Stimulated activated naive B cell treated with anti-CD40 and anti-IgM and Interleukin-4, amounts not matched to agents 10 μg/mL and 1 μg/mL and 100 μg/mL, for 72 hours (primary cell): ENCODE measurements at places on chromosomes 7 and 10.
A peak's percentile ranks its signal among the peaks of the same experiment; 100 is the strongest.

DNA sequence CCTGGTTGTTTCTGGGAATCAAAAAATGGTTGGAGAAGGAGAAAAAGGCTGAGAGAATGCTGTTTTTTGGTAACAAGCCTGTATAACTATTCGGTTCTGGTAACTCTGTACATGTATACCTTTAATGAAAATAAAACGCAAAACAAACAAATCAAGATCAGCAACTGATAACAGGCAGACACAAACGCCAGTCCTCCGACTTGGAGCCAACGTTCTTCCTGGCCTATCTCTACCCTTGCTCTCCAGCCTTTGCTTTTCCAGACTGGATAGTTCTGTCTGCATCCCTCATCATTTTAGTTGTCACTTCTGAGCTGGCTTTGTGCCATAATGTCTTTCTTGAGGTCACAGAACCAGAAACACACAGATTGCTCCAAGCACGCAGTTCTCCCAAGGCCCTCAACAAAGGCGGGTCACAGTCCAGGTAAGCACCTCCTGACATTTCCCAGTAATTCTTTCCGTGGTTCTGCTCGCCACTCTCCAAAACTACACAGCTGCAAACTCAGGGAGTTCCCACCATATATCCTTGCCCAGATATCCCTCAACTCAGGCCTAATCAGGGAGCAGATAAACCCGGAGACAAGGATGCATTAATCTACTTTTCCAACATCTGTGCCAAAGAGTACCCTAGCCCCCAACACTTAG lies 20.2 kb downstream of the HIP1 start:
- H3K27ac ChIP-seq: no peak overlapping the region
- H3K4me3 ChIP-seq: no peak overlapping the region
- H3K4me1 ChIP-seq: peaks cover 9% of the 10 kb centered on the region
- H3K27me3 ChIP-seq: no peaks in the 10 kb centered on the region

GRCh38 chr7:46317256-46317655 lies 396.2 kb upstream of the IGFBP3 start:
- H3K27ac ChIP-seq: no peak overlapping the region
- H3K27me3 ChIP-seq: no peaks in the 10 kb centered on the region
- no peak overlapping the region for H3K4me3 ChIP-seq
- no peaks in the 10 kb centered on the region for H3K36me3 ChIP-seq
- DNase-seq: no peak

DNA sequence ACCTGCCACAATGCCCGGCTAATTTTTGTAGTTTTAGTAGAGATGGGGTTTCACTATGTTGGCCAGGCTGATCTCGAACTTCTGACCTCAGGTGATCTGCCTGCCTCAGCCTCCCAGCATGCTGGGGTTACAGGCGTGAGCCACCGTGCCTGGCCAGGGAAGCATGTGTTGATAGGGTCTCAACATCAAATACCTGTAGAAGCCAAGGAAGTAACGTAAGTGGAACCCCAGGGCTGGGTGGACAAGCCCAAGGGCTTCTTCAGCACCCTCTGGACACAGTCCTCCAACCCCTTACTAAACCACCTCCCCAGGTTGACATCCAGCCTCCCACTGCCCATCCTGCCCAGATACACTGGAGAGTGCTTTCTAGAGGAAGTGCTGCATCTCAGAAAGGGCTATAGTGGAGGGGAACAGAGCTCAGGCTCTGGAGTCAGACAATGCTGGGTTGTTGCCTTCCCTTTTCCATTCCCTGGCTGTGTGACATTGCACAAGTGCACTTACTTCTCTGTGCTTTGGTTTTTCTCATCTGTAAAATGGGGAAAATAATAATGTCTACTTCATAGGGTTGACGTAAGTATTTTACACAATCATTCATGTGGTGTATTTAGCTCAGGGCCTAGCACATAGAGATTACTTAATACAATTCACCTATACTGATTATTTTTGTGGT lies 73.9 kb upstream of the KAT6B start:
- no peak for DNase-seq
- H3K4me1 ChIP-seq: peaks cover 24% of the 10 kb centered on the region
- no peak overlapping the region for H3K4me3 ChIP-seq
- H3K27ac ChIP-seq: no peak overlapping the region
- no peaks in the 10 kb centered on the region for H3K27me3 ChIP-seq

DNA sequence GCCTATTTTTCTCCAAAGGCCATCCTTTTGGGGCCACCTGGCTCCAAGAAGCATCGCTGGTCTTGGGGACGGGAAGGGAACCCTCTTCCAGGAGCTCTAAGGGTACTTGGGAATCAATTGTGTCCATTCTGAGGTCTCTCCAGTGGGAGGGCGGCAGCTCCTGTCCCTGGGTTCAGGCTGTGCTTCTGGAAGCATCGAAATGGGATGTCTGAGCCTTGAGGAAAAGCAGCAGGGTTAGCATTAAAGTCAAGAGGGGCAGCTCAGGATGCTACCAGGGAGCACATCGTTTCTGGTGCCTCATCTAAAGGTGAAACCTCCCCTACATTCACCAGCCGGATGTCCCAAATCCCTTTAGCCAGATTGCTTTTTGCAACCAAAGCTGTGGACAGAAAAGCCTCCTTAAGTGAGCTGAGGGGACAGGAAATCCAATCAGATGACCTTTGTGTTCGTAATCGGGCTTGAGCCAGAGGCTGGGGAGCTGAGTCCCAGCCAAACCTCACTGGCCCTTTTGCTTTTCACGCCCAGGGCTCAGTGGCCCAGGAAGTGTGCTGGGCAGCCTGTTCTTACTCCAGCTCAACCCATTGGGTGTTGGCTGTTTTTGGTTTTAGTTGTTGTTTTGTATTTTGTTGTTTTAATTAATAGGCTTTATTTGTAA lies 88.8 kb upstream of the ANLN start:
- H3K27me3 ChIP-seq: no peaks in the 10 kb centered on the region
- DNase-seq: no peak

- H3K27ac ChIP-seq: no peak overlapping the region
- H3K36me3 ChIP-seq: no peaks in the 10 kb centered on the region
- no peak for DNase-seq
- no peak overlapping the region for H3K4me3 ChIP-seq
- peaks cover 25% of the 10 kb centered on the region for H3K4me1 ChIP-seq
- no peaks in the 10 kb centered on the region for H3K27me3 ChIP-seq
Measured at GRCh38 chr7:148903504-148903903, 19.4 kb upstream of the EZH2 start.

DNA sequence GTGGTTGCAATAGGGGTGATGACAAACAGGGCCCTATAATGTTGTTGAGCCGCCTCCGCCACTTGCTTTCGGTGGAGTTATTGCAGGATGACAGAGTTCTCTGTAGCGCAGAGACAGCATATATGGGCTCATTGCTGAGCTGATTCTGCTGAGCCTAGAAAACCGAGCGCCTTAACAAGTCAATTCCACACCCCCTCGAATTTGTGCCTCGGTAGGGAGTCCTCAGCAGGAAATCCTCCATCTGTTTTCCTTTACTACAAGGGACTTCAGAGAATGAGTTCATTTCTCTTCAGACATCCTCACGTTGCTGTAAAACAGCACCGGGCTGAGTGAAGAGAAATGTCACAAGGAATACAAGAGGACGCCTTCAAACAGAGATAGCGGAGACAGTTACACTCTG lies 90.7 kb upstream of the KIAA1217 start:
- H3K36me3 ChIP-seq: no peaks in the 10 kb centered on the region
- no peak overlapping the region for H3K4me3 ChIP-seq
- no peak for DNase-seq
- H3K27ac ChIP-seq: no peak overlapping the region

DNA sequence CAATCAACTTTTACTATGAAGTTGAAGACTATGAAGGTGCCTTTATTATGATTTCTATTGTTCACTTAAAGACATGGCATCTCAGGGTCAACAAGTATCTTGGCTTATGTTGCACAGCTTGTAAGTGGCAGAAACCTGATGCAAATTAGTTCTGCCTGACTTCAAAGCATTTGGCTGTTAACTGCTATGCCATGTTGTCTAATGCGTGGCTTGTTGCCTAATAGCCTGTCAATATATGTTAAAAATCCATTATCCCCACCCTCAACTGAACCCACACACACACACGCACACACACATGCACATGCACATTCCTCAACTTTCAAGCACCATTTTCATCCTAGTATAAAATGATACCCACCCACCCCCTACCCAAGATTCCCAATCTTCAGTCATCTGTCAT lies 217.1 kb downstream of the NRG3 start:
- H3K27me3 ChIP-seq: no peaks in the 10 kb centered on the region
- no peaks in the 10 kb centered on the region for H3K4me1 ChIP-seq
- no peaks in the 10 kb centered on the region for H3K36me3 ChIP-seq
- no peak overlapping the region for H3K27ac ChIP-seq
- H3K4me3 ChIP-seq: no peak overlapping the region
- no peak for DNase-seq

- H3K27ac ChIP-seq: no peak overlapping the region
- no peak for DNase-seq
- no peaks in the 10 kb centered on the region for H3K27me3 ChIP-seq
Measured at GRCh38 chr7:109261781-109262180, 692.1 kb downstream of the DNAJB9 start.

GRCh38 chr10:56895306-56895705 lies 534.2 kb upstream of the ZWINT start:
- DNase-seq: no peak
- H3K27me3 ChIP-seq: no peaks in the 10 kb centered on the region
- H3K4me1 ChIP-seq: no peaks in the 10 kb centered on the region

GRCh38 chr7:5212633-5213285 lies 22.7 kb downstream of the WIPI2 start:
- peaks cover 60% of the 10 kb centered on the region for H3K4me1 ChIP-seq
- H3K27me3 ChIP-seq: no peaks in the 10 kb centered on the region
- DNase-seq: no peak
- peaks cover 61% of the 10 kb centered on the region for H3K36me3 ChIP-seq
- H3K4me3 ChIP-seq: no peak overlapping the region

GRCh38 chr10:56975513-56975912 lies 614.5 kb upstream of the ZWINT start:
- no peaks in the 10 kb centered on the region for H3K36me3 ChIP-seq
- no peaks in the 10 kb centered on the region for H3K4me1 ChIP-seq
- H3K27ac ChIP-seq: no peak overlapping the region
- DNase-seq: no peak

DNA sequence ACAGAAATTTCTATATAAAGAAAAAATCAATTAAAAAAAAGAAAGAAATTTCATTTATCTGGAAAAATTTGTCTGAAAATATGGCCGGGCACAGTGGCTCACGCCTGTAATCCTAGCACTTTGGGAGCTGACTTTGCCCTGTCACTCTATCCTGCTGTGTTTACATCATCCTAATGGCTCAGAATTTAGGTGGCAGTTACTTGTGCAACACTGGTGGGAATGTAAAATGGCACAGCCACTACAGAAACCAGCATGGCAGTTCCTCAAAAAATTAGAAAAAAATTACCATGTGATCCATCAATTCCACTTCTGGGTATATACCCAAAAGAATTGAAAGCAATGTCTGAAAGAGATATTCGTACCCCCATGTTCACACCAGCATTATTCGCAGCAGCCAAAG lies 405.2 kb upstream of the AUTS2 start:
- peaks cover 21% of the 10 kb centered on the region for H3K4me1 ChIP-seq
- no peaks in the 10 kb centered on the region for H3K27me3 ChIP-seq
- H3K36me3 ChIP-seq: peaks cover 1% of the 10 kb centered on the region

- no peak overlapping the region for H3K27ac ChIP-seq
- no peaks in the 10 kb centered on the region for H3K4me1 ChIP-seq
- DNase-seq: no peak
- H3K4me3 ChIP-seq: no peak overlapping the region
Measured at GRCh38 chr7:96157856-96158255, 164.0 kb downstream of the SLC25A13 start.

DNA sequence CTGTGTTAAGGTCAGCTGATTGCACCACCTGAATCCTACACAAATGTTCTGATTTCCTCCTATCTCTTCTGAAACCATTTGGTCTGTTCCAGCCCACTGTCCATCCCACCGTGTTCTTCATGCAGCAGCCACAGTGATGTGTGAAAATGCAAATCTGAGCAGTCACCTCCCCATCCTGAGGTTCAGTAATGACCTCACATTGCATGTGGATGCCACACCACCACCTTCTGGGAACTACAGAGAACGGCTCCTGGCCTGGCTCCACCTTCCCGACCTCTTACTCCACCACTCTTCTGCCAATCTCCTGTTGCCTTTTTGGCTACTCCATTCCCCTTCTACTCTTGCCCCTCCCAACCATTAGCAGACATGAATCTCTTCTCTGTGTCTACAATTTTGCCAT lies 244.4 kb downstream of the TNS3 start:
- no peak overlapping the region for H3K27ac ChIP-seq
- no peaks in the 10 kb centered on the region for H3K27me3 ChIP-seq
- no peaks in the 10 kb centered on the region for H3K4me1 ChIP-seq
- no peak overlapping the region for H3K4me3 ChIP-seq
- H3K36me3 ChIP-seq: peaks cover 35% of the 10 kb centered on the region

- H3K27me3 ChIP-seq: no peaks in the 10 kb centered on the region
- H3K36me3 ChIP-seq: no peaks in the 10 kb centered on the region
- DNase-seq: no peak
- no peaks in the 10 kb centered on the region for H3K4me1 ChIP-seq
Measured at GRCh38 chr10:131132681-131133080, 178.8 kb downstream of the TCERG1L start.

DNA sequence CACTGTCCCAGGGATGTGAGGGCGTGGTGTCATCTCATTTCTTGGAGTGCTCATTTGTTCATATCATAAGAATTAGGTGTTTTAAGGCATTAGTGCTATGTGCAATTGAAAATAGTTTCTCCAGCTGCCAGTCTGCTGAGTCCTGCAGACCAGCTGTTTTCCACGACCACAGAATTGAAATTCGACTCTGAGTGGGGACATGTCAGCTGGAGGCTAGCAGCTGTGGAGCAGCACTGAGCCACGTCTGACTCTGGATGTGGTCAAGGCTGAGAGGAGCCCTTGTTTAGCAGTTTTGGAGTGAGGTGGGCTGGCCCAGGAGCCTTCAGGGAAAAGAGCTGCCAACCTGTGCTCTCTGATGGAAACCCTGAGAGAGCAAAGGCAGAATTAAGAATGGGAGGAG lies 156.3 kb upstream of the GRB10 start:
- peak overlapping the region; percentile 33 for H3K27ac ChIP-seq
- H3K36me3 ChIP-seq: no peaks in the 10 kb centered on the region
- peaks cover 13% of the 10 kb centered on the region for H3K27me3 ChIP-seq
- no peak overlapping the region for H3K4me3 ChIP-seq

GRCh38 chr7:122831436-122831835 lies 54.8 kb downstream of the CADPS2 start:
- no peaks in the 10 kb centered on the region for H3K27me3 ChIP-seq
- H3K27ac ChIP-seq: no peak overlapping the region
- no peaks in the 10 kb centered on the region for H3K4me1 ChIP-seq
- H3K36me3 ChIP-seq: no peaks in the 10 kb centered on the region
- no peak overlapping the region for H3K4me3 ChIP-seq
- DNase-seq: no peak

DNA sequence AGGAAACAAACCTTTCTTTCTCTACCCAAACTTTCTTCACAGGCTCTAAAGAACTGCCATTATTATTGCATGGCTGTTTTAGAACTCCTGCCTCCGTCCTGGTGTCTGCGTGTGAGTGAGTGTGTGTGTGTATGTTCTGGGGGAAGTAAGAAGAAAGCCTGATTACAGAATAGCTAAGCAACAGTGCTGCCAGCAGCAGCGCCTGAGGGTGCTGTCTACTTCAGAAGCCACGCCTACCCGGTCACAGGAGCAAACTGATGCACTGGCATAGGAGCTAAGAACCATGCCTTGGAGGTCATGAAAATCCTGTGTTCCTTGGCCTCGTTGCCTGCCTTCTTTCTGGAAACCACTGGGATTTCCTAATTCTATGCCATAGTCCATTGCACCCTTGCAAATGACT lies 25.2 kb downstream of the LIPK start:
- no peak for DNase-seq
- peaks cover 4% of the 10 kb centered on the region for H3K27me3 ChIP-seq
- H3K27ac ChIP-seq: no peak overlapping the region
- no peaks in the 10 kb centered on the region for H3K36me3 ChIP-seq
